ENCODE measurements at places on chromosomes 3 and 15.

GRCh38 chr3:145898487-145898886 is 262.5 kb downstream of the PLOD2 start:
- no peak for DNase-seq

DNA sequence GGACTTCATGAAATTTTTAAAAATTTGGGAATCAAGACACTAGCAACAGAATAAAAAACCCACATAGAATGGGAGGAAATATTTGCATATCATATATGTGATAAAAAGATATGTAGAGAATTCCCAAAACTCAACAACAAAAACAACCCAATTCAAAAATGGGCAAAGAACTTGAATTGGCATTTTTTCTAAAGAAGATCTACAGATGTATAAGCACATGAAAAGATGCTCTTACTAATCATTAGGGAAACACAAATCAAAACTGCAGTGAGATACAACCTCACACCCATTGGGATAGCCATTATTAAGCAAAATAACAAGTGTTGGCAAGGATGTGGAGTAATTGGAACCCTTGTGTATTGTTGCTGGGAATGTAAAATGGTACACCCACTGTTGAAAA is 10.1 kb downstream of the LCTL start:
- DNase-seq: no peak

DNA sequence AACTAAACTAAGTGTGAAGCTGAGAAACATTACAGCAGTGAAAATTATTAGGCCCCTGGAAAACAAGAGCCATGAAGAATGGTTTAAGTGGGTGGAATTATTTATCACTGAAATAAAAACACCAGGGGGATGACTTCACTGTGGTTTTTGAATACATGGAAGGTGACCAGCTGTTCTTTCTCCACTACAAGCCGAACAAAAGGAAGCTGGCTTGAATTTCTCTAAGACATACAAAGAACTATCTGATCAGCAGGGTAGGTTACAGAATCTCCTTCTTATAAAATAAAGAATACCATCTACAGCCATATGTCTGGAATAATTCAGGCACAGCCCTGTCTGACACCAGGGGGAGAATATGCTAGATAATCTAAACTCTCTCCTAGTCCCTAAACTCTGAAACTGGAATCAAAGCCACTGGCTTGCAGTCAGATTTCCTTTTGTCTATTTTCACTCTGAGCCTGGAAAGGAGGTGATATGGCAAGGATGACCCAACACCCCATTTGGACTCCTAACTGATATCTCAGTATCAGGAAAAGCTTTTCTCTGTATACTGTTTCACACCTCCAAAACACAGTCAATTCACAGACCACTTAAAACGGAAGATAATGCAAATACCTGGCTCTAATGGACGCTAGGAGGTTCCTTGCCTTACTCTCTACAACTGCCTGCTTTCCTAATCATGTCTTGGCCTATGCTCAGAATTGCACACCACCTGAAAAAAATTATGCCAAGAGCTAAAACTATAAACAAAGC is 31.2 kb downstream of the SPATA12 start:
- no peak for DNase-seq

DNA sequence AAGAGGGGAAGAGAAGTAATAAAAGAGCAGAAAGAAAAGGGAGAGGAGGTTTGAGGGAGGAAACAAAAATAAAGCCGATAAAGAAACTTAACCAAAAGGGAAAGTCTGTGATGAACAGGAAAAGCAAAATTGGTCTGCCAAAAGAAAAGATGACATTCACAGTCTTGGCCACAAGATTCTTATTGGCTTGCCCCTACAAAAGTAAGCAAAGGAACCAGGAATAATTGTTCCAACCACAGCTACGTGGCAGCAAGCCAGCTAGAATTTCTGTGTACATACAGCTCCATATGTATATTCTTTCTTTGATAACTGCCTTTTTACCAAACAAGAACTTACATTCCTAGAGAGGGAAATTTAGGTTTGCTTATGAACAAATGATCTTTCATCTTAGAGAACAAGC is 79.6 kb downstream of the MLH1 start:
- DNase-seq: no peak

- DNase-seq: no peak
These were observed 68.0 kb upstream of the MBNL1 start for GRCh38 chr3:152200476-152201420.

DNA sequence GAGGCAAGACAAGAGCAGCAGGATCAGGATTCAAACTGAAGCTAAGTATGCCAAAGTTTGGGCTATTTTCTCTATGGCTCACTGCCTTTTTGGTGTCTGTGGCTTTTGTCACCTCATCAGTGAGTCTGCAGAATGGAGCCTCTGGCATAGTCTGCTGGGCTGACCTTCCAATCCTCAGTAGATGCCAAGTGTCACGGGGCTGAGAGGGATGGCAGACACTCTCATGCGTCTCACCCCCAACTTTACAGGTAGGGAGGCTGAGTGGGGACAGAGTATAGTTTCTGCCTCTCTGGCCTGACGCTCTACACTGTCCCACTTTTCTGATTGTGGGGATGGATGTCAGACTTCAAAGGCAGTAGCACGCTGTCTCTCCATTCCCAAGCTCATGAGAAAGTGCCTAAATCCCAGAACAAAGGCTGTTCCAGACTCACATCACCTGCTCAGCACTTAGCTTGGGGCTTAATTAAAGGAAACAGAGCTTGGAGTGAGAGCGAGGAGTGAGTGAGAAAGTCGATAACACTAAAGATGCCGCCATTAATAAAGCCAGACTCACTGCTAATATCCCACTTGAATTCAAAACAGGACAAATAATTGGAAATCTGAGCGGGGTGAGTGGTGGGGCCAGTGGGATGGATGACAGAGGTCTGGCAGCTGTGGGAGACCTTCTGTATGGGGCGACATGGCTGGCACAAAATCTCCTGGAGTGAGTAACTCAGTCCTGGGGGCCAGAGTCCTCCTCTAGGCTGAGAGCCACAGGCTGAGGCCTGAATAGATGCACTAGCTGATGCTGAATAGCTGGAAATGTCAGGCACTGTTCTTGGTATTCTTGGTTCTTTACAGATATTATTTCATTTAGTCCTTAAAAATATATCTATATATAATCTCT is 78.4 kb upstream of the MRPS22 start:
- no peak for DNase-seq

DNA sequence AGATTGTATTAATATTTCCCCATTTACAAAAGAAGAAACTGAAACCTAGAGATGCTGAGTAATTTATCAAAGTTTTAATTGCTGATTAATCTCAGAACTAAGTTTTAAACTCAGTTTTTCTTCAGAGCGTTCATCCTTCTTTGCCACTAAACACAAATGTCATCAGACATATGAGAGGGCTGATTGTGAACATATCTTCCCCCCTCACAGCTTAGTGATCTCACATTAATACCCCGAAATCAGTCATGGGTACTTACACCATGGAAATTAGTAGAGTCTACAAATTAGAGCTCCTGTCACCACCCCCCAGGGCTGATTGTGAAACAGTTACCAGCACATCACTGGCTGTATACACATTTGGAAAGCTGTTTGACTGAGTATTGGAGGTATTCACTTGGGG is 189.3 kb upstream of the SGO1 start:
- DNase-seq: no peak

GRCh38 chr15:101172501-101173071 is 79.3 kb downstream of the CHSY1 start:
- DNase-seq: no peak

DNA sequence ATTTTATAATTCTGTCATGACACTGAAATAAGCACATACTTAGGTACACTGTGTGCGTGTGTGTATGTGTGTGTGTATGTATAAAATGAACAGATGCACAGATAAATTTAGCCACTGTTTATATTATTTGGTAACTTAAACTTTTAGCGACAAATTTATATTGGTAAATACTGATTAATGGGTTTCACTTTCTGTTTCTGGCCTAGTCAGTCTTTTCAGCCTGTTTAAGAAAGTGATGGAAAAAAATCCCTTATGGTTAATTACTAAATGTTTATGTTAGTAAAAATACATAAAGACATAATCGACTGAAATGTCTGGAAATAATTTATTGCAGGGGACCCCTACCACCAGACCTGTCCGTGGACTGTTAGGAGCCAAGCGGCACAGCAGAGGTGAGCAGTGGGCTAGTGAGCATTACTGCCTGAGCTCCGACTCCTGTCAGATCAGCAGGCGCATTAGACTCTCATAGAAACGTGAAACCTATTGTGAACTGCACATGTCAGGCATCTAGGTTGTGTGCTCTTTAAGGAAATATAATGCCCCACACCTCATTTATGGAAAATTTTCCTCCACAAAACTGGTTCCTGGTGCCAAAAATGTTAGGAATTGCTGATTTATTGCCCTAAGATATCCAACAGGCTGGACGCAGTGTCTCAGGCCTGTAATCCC is 717.4 kb downstream of the SI start:
- DNase-seq: no peak

- DNase-seq: no peak
These were observed 142.8 kb upstream of the SMAD3 start for GRCh38 chr15:66922608-66923007.

DNA sequence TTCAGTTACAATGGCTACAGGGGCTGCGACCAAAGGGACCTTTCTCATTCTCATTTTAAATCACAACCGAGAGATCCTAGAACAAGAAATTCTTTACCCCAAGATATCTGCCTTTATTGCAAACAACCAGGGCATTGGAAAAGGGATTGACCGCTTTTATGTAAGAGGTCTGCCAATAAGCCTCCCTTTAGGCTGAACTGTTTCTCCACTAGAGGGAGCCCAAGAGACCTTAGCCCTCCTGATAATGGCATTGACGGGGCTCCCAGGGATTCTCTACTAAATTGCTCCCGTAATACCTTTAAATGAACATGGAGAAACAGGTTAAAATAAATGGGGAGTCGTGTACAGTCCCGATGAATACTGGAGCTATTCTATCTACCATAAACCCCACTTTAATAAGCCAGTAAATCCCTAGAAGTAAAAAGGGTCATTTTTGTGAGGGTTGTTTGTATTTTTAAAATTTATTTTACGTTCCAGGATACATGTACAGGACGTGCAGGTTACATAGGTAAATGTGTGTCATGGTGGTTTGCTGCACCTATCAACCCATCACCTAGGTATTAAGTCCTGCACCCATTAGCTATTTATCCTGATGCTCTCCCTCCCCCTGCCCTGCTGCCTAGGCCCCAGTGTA is 7.5 kb upstream of the IGSF10 start:
- no peak for DNase-seq

- no peak for DNase-seq
These were observed 9.0 kb upstream of the U2SURP start for GRCh38 chr3:142992323-142992722.

GRCh38 chr3:8450618-8451017 is 51.0 kb upstream of the LMCD1 start:
- no peak for DNase-seq

- peak; percentile 1 for DNase-seq
These were observed 539 bp upstream of the LAMB2 start for GRCh38 chr3:49133226-49133951.

GRCh38 chr15:64862408-64862807 is 20.7 kb downstream of the PLEKHO2 start:
- DNase-seq: no peak

DNA sequence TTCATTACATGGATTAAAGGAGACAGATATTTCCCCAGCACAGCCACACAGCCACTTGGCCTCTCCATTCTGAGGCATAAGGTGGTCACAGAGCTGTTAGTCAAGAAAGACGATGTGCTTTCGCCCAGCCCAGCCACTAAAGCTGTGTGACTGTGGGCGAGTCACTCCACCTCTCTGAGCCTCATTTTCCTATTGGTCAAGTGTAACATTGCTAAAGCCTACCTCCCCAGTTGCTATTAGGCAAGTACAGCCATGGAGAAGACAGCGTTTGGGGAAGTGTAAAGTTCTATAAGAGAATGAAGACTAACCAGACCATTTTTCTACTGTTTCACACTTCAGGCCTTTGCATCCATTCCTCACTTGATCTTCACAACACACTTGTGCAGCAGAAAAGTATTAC is 24.1 kb downstream of the TMEM40 start:
- no peak for DNase-seq

- DNase-seq: no peak
These were observed 75.4 kb downstream of the CMTM8 start for GRCh38 chr3:32313723-32314473.

DNA sequence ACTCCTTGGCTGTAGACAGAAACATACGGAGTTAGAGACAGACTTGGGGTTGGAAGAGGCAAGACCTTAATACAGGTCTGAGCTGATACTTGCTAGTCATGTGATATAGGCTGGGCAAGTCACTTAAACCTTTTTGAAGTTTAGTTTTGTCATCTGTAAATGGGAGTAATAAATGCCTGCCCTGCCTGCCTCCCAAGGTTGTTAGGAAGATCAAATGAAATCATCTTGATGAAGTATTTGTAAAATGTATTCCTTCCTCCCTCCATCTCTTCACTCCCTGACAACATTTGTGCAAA is 2.9 kb downstream of the PXK start:
- DNase-seq: no peak

- DNase-seq: no peak
These were observed 15.0 kb upstream of the FAM174B start for GRCh38 chr15:92670621-92671020.

- no peak for DNase-seq
These were observed 12.4 kb downstream of the NPHP3 start for GRCh38 chr3:132709761-132710160.

- no peak for DNase-seq
These were observed 23.2 kb downstream of the SPTBN5 start for GRCh38 chr15:41870689-41871081.

GRCh38 chr15:40436892-40437751 is 3.6 kb upstream of the BAHD1 start:
- DNase-seq: no peak

DNA sequence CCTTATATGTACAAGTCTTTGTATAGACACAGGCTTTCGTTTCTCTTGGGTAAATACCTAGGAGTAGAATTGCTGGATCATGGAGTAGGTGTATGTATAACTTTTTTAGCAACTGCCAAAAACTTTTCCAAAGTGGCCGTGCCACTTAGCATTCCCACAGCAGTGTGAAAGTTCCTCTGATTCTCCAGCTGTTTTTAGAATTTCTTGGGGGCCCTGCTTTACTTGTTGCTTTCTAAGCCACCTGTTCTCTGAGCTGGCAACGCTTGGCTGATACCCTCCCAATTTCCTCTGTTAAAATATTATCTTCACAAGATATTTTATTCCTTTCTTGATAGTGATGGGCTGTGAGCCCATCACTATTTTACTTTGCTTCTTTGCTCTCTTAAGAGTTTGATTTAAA is 19.2 kb downstream of the LIMD1 start:
- no peak for DNase-seq

- no peak for DNase-seq
These were observed 150.1 kb downstream of the TPRA1 start for GRCh38 chr3:127440384-127440783.

GRCh38 chr15:90266485-90266884 is 1.0 kb downstream of the NGRN start:
- DNase-seq: no peak

DNA sequence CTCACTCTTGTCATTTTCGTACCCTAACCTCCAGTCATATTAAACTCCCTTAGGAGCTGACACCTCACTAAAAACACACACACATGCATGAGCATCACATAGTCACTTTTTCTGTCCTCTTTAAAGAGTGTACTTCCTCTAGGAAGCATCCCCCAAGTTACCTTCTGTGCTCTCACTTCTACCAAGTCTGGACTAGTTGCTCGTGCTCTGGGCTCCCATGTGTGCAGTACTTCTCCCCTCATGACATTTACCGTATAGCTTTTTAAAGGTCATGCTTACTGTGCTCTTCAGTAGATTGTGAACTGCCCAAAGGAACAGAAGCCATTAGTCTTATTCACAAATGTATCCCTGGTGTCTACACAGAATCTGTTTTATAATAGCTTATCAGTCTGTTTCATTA is 42.0 kb downstream of the CRYBG3 start:
- no peak for DNase-seq
